ENCODE measurements at places on chromosomes 13 and 19. TPM values are rescaled to one million over a fixed set of nuclear protein-coding genes. Genes with fewer than 3 reads are reported as not detected.

The SBSN gene
- 0.32 TPM for total RNA-seq

DNA sequence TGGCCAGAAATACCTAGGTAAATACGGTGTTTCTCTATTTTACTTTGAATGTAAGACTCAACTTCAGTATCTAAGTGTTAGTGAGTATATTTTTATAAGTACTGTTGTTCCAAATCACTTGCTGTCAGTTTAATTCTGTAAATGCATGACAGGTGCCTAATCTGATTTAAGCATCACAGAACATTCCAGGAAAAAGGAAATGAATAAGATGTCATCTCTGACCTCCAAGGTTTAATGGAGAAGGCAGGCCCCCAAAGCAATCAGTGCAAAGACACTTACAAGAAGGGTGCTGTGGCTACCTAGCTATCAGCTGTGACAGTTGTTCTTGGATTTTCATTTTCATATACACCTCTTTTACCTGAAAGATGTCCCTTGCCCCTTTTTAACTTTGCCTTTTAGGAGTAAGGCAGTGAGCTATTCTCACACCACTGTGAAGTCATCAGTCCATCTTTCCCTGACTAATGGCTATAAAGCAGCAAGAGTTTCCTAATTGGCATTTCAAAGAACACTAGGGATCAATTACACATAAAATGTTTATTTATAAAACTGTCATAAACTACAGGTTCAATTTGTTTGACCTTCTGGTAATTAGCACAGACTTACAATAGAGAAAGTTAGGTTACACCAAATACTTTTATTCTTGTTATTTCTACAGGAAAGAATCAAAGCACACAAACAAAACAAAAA, 427.6 kb downstream of the SPRY2 start:
- no peaks in the 10 kb centered on the region for H3K27me3 ChIP-seq
- H3K4me3 ChIP-seq: no peak overlapping the region
- H3K27ac ChIP-seq: no peak overlapping the region
- no peaks in the 10 kb centered on the region for H3K36me3 ChIP-seq
- DNase-seq: no peak

GRCh38 chr13:80841414-80841813, 500.5 kb upstream of the SPRY2 start:
- H3K4me3 ChIP-seq: no peak overlapping the region
- no peak overlapping the region for H3K27ac ChIP-seq
- H3K27me3 ChIP-seq: no peaks in the 10 kb centered on the region

The IFNL1 gene
- not detected for total RNA-seq

The COMP gene
- 2.0 TPM for total RNA-seq

DNA sequence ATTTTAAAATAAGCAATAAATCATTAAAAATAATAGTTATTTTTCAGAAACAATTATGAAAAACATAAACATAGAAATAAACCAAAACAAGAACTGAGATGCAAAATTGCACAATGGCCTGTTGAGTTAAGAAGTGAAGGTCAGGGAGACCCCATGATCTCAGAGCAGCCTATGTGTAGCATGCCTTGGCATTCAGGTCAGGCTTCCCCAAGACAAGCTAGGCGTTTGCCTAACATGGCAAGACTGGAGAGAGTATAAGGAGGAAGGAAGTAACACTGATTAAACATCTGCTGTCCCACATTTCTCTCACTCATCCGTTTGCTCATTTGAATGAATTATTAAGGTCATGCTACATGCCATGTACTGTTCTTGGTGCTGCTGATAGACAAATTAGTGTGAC, 291.8 kb downstream of the TSHZ3 start:
- H3K36me3 ChIP-seq: no peaks in the 10 kb centered on the region
- no peak overlapping the region for H3K27ac ChIP-seq
- no peaks in the 10 kb centered on the region for H3K4me1 ChIP-seq
- H3K4me3 ChIP-seq: no peak overlapping the region
- H3K27me3 ChIP-seq: no peaks in the 10 kb centered on the region

The FPR3 gene
- total RNA-seq: 4.8 TPM

The ZNF835 gene
- total RNA-seq: 2.5 TPM

The KIR3DL2 gene
- total RNA-seq: not detected

The ZNF304 gene
- total RNA-seq: 13.2 TPM

DNA sequence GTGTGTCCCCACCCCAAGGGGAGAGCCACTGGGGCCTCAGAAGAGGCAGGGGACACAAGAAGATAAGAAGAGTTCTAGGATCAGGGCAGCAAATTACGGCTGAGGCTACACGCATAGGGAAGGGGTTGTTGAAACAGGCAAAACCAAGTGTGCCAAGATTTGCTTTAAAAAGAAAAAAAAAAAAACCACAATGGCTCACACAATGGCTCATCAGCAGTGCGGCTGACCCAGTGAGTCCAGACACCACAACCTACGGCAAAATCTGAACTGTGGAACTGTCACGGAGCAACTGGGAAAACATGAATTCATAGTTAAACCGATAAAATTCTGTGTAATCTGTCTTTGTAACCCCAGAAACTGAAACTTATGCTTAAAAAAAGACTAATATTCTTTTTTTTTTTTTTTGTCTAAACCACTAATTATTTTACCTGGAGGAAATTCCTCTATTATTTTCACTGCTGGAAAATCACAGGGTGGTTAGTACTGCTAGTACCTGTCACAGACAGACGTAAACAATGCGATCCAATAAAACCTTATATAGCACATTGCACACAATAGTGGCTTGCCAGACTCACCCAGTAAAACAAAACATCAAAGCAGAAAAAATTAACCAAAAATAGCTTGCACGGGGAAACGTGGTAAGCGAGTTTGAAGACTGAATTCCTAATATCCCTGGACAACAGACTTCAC, 325.4 kb upstream of the TSHZ3 start:
- DNase-seq: peak; percentile 40
- peak overlapping the region; percentile 71 for H3K27ac ChIP-seq
- H3K27me3 ChIP-seq: no peaks in the 10 kb centered on the region
- no peak overlapping the region for H3K4me3 ChIP-seq

DNA sequence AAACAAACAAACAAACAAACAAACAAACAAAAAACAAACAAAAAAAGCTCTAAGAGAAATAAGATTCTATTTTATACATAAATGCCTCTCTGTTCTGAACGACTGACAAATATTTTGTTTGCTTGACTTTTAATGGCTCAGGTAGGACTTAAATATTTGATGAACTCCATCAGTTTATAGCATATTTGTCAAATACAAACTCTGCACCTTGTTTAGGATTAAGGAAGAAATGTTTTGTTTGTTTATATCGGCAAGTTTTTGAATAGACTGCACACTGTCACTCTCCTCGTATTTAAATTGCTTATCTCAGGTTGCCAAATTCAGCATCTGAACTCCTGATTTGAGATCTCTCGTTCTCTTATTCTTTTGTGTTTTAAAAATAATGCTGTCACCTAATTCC, 1499.7 kb upstream of the SLC10A2 start:
- H3K4me3 ChIP-seq: no peak overlapping the region
- no peaks in the 10 kb centered on the region for H3K4me1 ChIP-seq
- H3K27me3 ChIP-seq: no peaks in the 10 kb centered on the region
- H3K27ac ChIP-seq: no peak overlapping the region
- no peaks in the 10 kb centered on the region for H3K36me3 ChIP-seq

- H3K4me1 ChIP-seq: peaks cover 8% of the 10 kb centered on the region
- no peaks in the 10 kb centered on the region for H3K27me3 ChIP-seq
- no peak overlapping the region for H3K27ac ChIP-seq
- H3K36me3 ChIP-seq: no peaks in the 10 kb centered on the region
- H3K4me3 ChIP-seq: no peak overlapping the region
Observed at GRCh38 chr19:18685597-18686190, 2.2 kb downstream of the CRTC1 start.

The KASH5 gene
- total RNA-seq: not detected

The ATP7B gene
- 6.2 TPM for total RNA-seq

The CAMSAP3 gene
- total RNA-seq: 90.9 TPM

DNA sequence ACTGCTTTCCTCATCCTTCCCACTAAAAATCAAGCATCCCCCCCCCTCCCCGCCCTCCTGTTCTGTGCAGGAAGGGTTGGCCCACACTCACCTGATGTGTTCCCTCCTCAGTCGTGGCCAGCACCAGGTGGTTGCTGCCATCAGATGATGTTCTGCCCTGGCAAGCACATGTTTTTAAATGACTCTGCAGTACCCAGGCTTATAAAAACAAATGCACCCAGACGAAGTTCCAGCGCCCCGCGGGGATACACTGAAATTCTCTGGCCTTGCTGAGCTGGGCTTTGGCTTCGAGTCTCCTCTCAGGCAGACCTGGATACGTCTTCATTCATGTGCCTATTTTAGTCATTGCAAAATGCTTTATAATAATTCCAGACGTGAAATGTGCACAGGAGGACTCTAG, 316.3 kb downstream of the DLEU7 start:
- no peak overlapping the region for H3K4me3 ChIP-seq
- H3K36me3 ChIP-seq: no peaks in the 10 kb centered on the region
- peak; percentile 22 for DNase-seq

DNA sequence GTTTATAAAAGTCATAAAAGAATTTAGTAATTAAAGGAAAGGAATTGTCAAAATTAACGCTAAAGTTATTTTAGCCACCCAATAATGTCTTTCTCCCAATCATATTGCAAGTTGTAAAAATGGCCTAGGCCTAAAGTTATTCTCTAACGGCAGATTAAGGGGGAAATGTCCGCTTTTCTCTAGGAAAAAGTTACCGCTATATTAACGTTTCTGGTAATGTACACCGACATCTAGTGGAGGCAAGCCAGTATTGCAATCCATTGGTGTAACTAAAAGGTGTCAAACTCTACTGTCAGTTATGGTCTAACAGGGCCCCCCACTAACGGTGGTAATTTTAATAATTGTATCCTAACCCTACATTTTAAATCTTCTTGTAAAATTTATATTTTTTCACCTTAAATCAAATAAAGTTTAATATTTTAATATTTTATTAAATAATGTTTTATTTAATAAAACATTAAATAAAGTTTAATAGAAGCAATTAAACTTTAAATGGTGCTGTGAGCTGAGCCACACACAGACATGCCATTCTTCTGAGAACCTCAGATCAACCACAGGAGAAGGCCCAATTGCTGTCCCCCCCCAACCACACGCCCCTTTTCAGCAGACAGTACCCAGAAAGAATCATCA, 35.9 kb upstream of the ZSCAN5A start:
- no peak overlapping the region for H3K27ac ChIP-seq
- peak; percentile 11 for DNase-seq
- no peaks in the 10 kb centered on the region for H3K36me3 ChIP-seq
- no peaks in the 10 kb centered on the region for H3K4me1 ChIP-seq

DNA sequence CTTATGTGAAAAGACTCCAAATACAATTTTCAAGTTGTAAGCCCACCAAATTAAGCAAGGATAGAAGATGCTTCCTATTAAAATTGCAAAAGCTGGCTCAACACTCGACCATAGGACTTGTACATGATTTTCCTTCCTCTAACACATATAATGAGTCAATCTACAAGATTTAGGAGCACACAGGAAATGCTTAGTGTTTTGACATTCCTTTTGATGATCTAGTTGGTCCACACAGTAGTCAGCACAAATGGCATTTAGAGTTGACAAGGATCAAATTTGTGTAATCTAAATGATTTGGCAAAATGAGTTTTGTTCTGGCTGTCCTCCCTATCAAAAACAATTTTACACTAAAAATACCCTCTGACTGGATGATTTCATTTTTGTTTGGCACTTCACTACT, 340.2 kb downstream of the DIAPH3 start:
- no peaks in the 10 kb centered on the region for H3K4me1 ChIP-seq
- no peak overlapping the region for H3K27ac ChIP-seq
- H3K4me3 ChIP-seq: no peak overlapping the region
- no peaks in the 10 kb centered on the region for H3K36me3 ChIP-seq
- no peaks in the 10 kb centered on the region for H3K27me3 ChIP-seq

GRCh38 chr13:20016649-20017364, 58.3 kb downstream of the ZMYM2 start:
- H3K27ac ChIP-seq: no peak overlapping the region
- H3K4me3 ChIP-seq: no peak overlapping the region
- H3K27me3 ChIP-seq: no peaks in the 10 kb centered on the region
- no peaks in the 10 kb centered on the region for H3K36me3 ChIP-seq
- no peaks in the 10 kb centered on the region for H3K4me1 ChIP-seq

The DDA1 gene
- total RNA-seq: 9.6 TPM

The PCDH20 gene
- 1.1 TPM for total RNA-seq

- H3K27me3 ChIP-seq: no peaks in the 10 kb centered on the region
- H3K4me3 ChIP-seq: no peak overlapping the region
- no peaks in the 10 kb centered on the region for H3K36me3 ChIP-seq
- H3K27ac ChIP-seq: no peak overlapping the region
Observed at GRCh38 chr13:74080762-74081161, 53.4 kb downstream of the KLF12 start.

The COX7A1 gene
- total RNA-seq: 6.5 TPM

DNA sequence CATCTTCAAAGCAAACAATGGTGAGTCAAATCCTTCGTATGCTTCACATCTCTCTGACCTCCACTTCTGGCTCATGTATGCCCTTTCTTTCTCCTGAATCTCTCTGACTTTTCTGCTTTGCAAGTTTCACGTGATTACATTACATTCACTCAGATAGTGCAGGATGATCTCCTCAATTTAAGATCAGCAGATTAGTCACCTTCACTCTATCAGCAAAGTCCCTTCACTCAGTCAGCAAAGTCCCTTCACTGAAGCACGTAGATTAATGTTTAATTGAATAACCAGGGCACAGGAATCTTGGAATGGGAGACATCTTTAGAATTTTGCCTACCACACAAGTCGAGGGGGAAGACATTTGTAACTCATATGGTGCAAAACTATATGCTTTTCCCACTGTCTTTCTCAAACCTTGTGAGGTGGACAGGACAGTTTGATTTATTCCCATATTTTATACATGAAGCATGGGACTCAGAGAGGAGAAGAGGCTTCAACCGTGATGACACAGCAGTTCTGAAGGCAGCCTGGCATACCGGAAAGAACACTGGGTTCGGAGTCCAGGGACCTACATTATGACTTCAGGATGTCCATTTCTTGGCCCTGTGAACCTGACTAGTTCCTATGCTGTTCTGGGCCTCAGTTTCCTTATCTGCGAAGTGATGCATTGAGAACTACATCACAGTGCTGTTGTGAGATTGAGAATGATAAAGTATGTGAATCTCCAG, 23.3 kb downstream of the SIGLECL1 start:
- no peaks in the 10 kb centered on the region for H3K4me1 ChIP-seq
- no peak overlapping the region for H3K4me3 ChIP-seq
- no peaks in the 10 kb centered on the region for H3K27me3 ChIP-seq
- no peak overlapping the region for H3K27ac ChIP-seq
- no peak for DNase-seq

The LGI4 gene
- total RNA-seq: 9.1 TPM

- peaks cover 5% of the 10 kb centered on the region for H3K4me1 ChIP-seq
- H3K4me3 ChIP-seq: no peak overlapping the region
- H3K27me3 ChIP-seq: no peaks in the 10 kb centered on the region
Observed at GRCh38 chr13:114226088-114226487, 8.6 kb upstream of the CDC16 start.

GRCh38 chr13:43230989-43231388, 207.6 kb downstream of the DNAJC15 start:
- H3K36me3 ChIP-seq: no peaks in the 10 kb centered on the region
- H3K27ac ChIP-seq: no peak overlapping the region
- H3K4me1 ChIP-seq: no peaks in the 10 kb centered on the region
- no peaks in the 10 kb centered on the region for H3K27me3 ChIP-seq
- H3K4me3 ChIP-seq: no peak overlapping the region
- no peak for DNase-seq

The BRD4 gene
- total RNA-seq: 76.0 TPM

All from prostate gland (tissue), 2 donors.